Activated CD8-positive, alpha-beta T cell treated with anti-CD3 and anti-CD28 coated beads, Interleukin-2, amount 10 ng/mL, durations not matched to agents 7 days and 5 days (primary cell): ENCODE measurements at places on chromosomes 13 and 19. TPM values are rescaled to one million over a fixed set of nuclear protein-coding genes. Genes with fewer than 3 reads are reported as not detected.

TTC9B gene
- total RNA-seq = not detected

IRGQ gene
- 14.0 TPM for total RNA-seq

SMIM44 gene
- not detected for total RNA-seq

DENND1C gene
- 94.1 TPM for total RNA-seq

SYT3 gene
- not detected for total RNA-seq
